ENCODE measurements at places on chromosomes 11 and 22. TPM values are rescaled to one million over a fixed set of nuclear protein-coding genes. Genes with fewer than 3 reads are reported as not detected.

FAM83F gene
- 0.07 TPM for total RNA-seq

C11orf65 gene
- 1.4 TPM for total RNA-seq

ADM2 gene
- 9.2 TPM for total RNA-seq

FAM180B gene
- not detected for total RNA-seq

IGLL5 gene
- total RNA-seq, result not detected

TCN1 gene
- total RNA-seq, result not detected

NXPE4 gene
- total RNA-seq, result not detected

KBTBD4 gene
- total RNA-seq, result 10.2 TPM

OR6T1 gene
- total RNA-seq, result not detected

All from NCI-H460 (cell line).